ENCODE measurements at places on chromosomes 2 and 18. TPM values are rescaled to one million over a fixed set of nuclear protein-coding genes. Genes with fewer than 3 reads are reported as not detected.

DNA sequence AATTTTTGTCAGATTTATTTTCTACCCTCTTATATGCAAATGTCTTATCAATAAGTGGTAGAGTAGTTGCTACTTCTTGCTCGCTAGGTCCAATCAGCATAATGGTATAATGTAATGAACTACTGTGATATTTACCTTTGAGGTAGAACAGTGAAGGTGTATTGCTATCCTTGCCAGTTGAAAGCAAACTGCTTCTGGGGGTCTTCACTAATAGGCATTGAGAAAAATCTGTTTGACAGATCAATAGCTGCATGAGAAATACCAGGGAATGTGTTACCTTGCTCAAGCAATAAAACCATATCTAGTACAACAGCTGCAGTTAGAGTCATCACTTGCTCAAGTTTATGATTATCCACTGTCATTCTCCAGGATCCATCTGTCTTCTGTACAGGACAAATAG is 50.1 kb upstream of the EFEMP1 start:
- DNase-seq = no peak

GRCh38 chr18:39348757-39349156 is 1783.2 kb upstream of the CELF4 start:
- DNase-seq = no peak

GRCh38 chr2:216690853-216691741 is 4.3 kb downstream of the IGFBP5 start:
- peak; percentile 23 for DNase-seq

GRCh38 chr2:128086244-128086643 is 4.8 kb upstream of the UGGT1 start:
- DNase-seq = no peak

GRCh38 chr2:6140509-6140908 is 448.3 kb downstream of the SOX11 start:
- DNase-seq = no peak

DNA sequence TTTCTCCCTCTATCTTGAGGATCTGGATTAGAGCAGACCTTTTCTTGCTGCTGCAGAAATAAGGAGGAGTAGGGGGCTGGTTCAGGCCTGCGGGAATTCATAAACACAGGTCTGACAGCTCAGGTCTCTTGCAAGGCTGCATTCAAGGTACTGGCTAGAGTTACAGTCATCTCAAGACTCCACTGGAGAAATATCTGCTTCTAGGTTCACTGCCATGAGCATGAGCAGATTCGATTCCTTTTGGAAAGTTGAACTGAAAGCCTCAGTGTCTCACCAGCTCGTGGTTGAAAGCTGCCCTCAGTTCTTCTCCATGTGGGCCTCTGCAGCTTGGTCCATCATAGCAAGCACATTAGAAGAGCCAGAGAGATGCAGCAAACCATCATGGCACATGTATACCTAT is 124.4 kb upstream of the SETBP1 start:
- DNase-seq = no peak

The FOSL2 gene
- total RNA-seq = 54.8 TPM

The GREB1L gene
- 2.0 TPM for total RNA-seq

Measured in lung microvascular endothelial cell (primary cell).